H9 (cell line): ENCODE measurements at places on chromosomes 11 and 22.

GRCh38 chr11:14362611-14363010 lies 3.6 kb upstream of the RRAS2 start:
- H3K27ac ChIP-seq, result no peak overlapping the region
- no peak for DNase-seq
- no peaks in the 10 kb centered on the region for H3K27me3 ChIP-seq
- H3K4me1 ChIP-seq, result peaks cover 5% of the 10 kb centered on the region; the same call in 1 of the 2 replicates
- no peak overlapping the region for H3K4me3 ChIP-seq
- no peaks in the 10 kb centered on the region for H3K36me3 ChIP-seq

GRCh38 chr11:41245704-41246398 lies 213.6 kb downstream of the LRRC4C start:
- H3K4me1 ChIP-seq, result no peaks in the 10 kb centered on the region
- H3K4me3 ChIP-seq, result no peak overlapping the region
- H3K36me3 ChIP-seq, result no peaks in the 10 kb centered on the region
- H3K27me3 ChIP-seq, result no peaks in the 10 kb centered on the region
- DNase-seq, result peak; percentile 57

DNA sequence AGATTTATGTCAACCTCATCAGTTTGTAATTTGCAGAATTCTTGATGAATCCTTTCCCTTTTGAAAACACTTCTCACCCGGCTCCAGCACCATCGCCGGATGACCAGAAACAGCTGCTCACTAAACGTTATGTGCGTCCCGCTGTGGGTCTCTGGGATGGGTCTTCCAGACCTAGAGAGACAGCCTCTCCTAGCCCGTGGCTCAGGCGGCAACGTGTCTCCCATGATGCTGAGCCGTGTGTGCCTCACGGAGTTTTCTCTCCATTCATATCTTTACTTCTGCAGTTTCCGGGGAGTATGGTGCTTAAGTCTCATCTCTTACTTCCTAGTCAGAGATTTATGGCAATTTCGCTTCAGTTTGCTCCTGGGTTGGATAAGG lies 25.0 kb upstream of the ACR start:
- no peak overlapping the region for H3K27ac ChIP-seq
- no peaks in the 10 kb centered on the region for H3K36me3 ChIP-seq
- DNase-seq, result no peak
- no peaks in the 10 kb centered on the region for H3K27me3 ChIP-seq
- H3K4me1 ChIP-seq, result no peaks in the 10 kb centered on the region

DNA sequence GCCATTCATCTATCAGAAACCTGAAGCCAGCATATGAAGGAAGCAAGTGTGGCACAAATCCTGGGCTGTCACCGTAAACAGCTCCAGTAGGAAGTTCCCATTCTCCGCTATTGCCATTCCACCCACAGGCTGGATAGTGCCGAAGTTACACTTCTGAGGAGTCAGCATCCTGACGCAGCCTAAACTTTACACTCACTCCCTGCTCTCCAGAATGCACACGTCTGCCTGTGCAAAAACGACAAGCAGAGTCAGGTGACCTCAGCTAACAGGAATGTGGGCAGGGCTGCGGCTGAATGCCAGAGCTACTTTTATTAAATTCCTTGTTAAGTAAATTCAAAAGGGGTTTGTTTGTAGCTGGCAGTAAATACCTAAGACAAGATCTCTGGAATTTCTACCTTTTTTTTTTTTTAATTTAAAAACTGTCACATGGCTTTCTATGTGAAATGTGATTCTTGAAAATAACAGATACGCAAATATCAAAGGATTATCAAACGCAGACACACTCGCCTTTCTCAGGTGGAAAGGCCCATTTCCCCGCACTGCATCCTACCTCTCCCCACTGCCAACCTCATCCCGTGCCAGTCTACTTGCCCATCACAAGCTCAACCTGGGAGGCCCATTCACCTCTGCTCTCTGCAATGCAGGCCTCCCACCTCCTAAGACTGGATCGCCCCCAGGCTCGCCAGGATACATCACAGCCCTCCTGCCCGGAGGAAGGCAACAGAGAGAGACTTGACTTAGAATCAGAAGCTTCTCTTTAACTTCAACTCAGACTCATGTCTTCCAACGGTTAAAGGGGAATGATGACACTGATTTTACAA lies 33.5 kb downstream of the NFRKB start:
- no peak overlapping the region for H3K4me3 ChIP-seq
- peaks cover 2% of the 10 kb centered on the region; the same call in 1 of the 2 replicates for H3K4me1 ChIP-seq
- no peaks in the 10 kb centered on the region for H3K27me3 ChIP-seq
- DNase-seq, result peak; percentile 67

- peaks cover 69% of the 10 kb centered on the region for H3K27me3 ChIP-seq
- H3K4me1 ChIP-seq, result peaks cover 2% of the 10 kb centered on the region; the same call in 1 of the 2 replicates
- DNase-seq, result no peak
- H3K4me3 ChIP-seq, result peak overlapping the region; percentile 67
- no peak overlapping the region for H3K27ac ChIP-seq
- 0 out of 2 replicates have a peak, but pooled peaks cover 2% of the 10 kb centered on the region for H3K36me3 ChIP-seq
Measured at GRCh38 chr22:45975164-45976161, 1.5 kb downstream of the WNT7B start.

GRCh38 chr11:92154110-92154509 lies 70.5 kb upstream of the FAT3 start:
- H3K27me3 ChIP-seq, result no peaks in the 10 kb centered on the region; the same call in 1 of the 2 replicates
- no peak overlapping the region for H3K27ac ChIP-seq
- H3K4me3 ChIP-seq, result no peak overlapping the region
- peaks cover 3% of the 10 kb centered on the region; the same call in 1 of the 2 replicates for H3K4me1 ChIP-seq

DNA sequence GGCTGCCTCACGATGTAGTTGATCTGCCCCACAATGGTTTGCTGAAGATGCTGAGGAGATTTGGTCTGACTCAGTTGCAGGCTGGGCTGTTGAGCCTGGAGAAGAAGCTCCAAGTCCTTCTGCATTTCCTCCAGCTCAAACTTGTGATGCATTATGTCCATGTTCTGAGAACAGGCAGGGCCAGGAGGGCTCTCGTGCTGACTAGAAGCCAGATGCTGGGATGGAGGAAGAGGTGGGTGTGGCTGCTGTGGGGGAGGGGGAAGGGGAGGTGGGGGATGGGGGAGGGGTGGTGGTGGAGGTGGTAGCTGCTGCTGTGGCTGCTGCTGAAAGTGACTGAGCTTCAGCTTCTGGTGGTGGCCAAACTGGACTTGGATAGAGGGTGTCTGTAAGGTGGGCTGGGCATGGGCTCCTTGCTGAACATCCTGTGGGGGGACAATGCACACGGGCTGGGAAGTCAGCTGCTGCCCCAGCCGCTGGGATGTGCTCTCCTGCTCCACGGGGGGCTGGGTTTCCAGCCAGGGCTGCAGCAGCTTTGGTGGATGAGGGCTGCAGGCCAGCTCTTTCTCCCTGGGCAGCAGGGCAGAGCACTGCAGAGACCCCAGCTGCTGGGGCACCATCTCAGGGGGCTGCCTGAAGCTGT lies 42.1 kb downstream of the TRIM66 start:
- H3K4me3 ChIP-seq, result no peak overlapping the region
- H3K27me3 ChIP-seq, result no peaks in the 10 kb centered on the region
- peaks cover 10% of the 10 kb centered on the region for H3K36me3 ChIP-seq
- no peak overlapping the region for H3K27ac ChIP-seq

DNA sequence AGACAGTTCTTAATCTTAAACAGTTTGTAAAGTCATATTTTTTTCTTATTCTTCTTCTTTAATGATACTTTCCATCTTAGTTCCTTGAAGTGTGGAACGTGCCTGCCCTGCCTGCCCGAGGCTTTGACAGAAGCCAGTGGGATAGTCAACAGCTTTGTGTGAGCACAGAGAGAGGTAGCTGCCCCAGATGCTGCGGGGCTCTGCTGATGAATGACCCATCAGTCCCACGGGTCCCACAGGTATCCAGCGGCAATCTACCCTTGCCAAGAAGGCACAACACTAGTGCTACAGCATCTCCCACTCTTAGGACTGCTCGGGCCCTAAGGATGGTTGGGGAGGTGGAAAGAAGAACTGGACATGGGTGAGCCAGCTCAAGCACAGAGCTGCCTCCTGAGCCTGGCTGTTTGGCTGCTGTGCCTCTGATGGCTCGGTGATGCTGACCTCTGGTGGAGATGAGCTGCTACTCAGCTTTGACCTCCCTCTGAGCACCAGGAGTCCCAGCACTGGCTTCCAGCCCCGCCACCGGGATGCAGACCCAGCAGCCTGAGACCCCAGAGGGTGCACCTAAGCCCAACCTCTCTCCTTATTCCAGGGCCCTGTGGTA lies 11.8 kb upstream of the APLNR start:
- H3K27me3 ChIP-seq, result no peaks in the 10 kb centered on the region
- H3K27ac ChIP-seq, result no peak overlapping the region
- no peaks in the 10 kb centered on the region for H3K4me1 ChIP-seq
- H3K4me3 ChIP-seq, result no peak overlapping the region

DNA sequence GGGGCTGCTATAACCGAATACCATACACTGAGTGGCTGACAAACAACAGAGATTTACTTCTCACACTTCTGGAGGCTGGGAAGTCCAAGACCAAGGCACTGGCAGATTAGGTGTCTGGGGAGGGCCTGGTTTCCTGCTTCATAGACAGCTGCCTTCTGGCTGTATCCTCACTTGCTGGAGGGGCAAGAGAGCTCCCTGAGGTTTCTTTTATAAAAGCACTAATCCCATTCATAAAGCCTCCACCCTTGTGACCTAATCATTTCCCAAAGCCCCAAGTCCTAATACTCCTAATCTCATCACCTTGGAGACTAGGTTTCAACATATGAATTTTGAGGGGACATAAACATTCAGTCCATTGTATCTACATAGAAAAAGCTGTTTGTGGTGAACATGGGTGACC lies 131.8 kb downstream of the KIRREL3 start:
- DNase-seq, result peak; percentile 16
- H3K36me3 ChIP-seq, result peaks cover 14% of the 10 kb centered on the region
- no peaks in the 10 kb centered on the region for H3K4me1 ChIP-seq
- no peaks in the 10 kb centered on the region for H3K27me3 ChIP-seq
- H3K27ac ChIP-seq, result no peak overlapping the region

- no peaks in the 10 kb centered on the region; the same call in 1 of the 2 replicates for H3K4me1 ChIP-seq
- no peak overlapping the region for H3K27ac ChIP-seq
- no peak overlapping the region for H3K4me3 ChIP-seq
- no peaks in the 10 kb centered on the region for H3K27me3 ChIP-seq
- DNase-seq, result no peak
Measured at GRCh38 chr11:109734566-109734965, 312.6 kb downstream of the C11orf87 start.

- H3K4me1 ChIP-seq, result no peaks in the 10 kb centered on the region
- no peak overlapping the region for H3K27ac ChIP-seq
- no peak overlapping the region for H3K4me3 ChIP-seq
- H3K27me3 ChIP-seq, result no peaks in the 10 kb centered on the region
- H3K36me3 ChIP-seq, result no peaks in the 10 kb centered on the region
- no peak for DNase-seq
Measured at GRCh38 chr11:70854201-70854600, 398.2 kb downstream of the SHANK2 start.

DNA sequence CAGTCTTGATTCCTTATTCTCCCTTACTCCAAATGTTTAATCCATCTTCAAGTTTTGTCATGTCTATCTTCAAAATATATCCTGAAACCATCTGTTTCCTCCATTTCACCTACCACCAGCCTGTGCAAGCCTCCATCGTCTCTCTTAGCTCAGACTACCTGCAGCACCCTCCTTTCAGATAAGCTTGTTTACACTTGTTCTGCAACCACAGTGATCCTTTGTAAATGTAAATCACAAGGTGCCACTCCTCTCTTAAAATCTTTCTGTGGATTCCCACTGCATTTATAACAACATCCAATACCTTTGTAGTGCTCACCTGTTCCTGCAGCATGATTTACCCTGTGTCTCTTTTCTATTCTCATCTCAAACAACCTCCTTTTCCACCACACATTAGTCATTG lies 31.8 kb upstream of the GPR83 start:
- no peaks in the 10 kb centered on the region for H3K27me3 ChIP-seq
- H3K27ac ChIP-seq, result no peak overlapping the region
- DNase-seq, result no peak
- H3K4me3 ChIP-seq, result no peak overlapping the region

GRCh38 chr11:63710476-63711217 lies 29.3 kb downstream of the RTN3 start:
- H3K36me3 ChIP-seq, result peaks cover 2% of the 10 kb centered on the region; the same call in 1 of the 2 replicates
- no peaks in the 10 kb centered on the region for H3K27me3 ChIP-seq
- DNase-seq, result no peak
- H3K27ac ChIP-seq, result no peak overlapping the region
- H3K4me3 ChIP-seq, result no peak overlapping the region

- peaks cover 2% of the 10 kb centered on the region; the same call in 1 of the 3 replicates for H3K36me3 ChIP-seq
- H3K4me3 ChIP-seq, result no peak overlapping the region
- no peaks in the 10 kb centered on the region for H3K27me3 ChIP-seq
Measured at GRCh38 chr11:45232341-45233080, 53.6 kb downstream of the SYT13 start.

DNA sequence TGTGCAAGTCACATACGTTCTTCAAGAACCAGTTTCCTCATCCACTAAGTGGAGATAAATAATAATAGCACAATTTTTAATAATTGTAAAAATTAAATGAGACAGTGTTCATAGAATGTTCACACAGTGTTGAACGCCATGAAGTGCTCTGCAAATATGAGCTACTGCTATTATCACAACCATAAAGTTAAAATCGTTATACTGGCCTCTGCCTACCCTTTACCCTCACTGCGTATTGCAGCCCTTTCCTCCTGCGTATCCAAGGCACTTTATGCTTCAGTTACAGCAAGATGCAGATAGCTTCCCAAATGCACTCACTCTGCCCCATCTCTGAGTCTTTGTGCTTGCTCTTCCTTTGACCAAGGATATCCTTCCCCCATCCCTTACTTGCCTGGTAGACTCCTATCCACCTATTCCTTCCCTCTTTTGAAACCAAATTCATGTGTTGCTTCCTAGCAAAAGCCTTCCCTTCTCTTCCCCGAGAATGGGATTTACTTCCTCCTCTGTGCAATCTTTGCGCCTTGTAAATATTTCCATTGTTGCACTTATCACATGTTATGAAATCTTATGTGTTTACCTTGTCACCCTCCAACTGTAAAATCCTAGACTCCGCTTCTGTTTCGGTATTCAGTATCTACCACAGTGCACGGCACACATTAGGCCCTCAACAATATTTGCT lies 196.9 kb downstream of the ADAMTS15 start:
- no peaks in the 10 kb centered on the region for H3K27me3 ChIP-seq
- no peaks in the 10 kb centered on the region for H3K4me1 ChIP-seq
- no peak overlapping the region for H3K4me3 ChIP-seq
- H3K27ac ChIP-seq, result no peak overlapping the region

GRCh38 chr11:130592056-130592455 lies 143.6 kb downstream of the ADAMTS15 start:
- H3K27me3 ChIP-seq, result no peaks in the 10 kb centered on the region
- DNase-seq, result no peak
- no peaks in the 10 kb centered on the region for H3K4me1 ChIP-seq
- H3K36me3 ChIP-seq, result no peaks in the 10 kb centered on the region
- no peak overlapping the region for H3K27ac ChIP-seq

DNA sequence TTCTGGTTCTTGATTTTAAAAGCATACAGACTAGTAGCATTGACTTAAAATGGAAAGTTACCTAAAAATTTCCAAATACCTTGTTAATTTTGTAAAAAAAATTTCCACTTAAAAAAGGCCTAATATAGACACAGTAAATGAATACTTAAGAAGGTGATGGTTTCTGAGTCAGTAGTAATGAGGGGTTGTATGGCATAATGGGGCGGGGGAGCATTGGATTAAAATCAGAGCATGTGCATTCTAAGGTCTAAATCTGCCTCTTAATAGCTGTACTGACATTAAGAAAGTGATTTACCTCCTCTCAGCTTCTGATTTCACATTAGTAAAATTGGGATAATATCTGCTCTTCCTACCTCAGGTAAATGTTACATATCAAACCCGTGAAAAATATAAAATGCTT lies 446.5 kb downstream of the AASDHPPT start:
- H3K4me1 ChIP-seq, result no peaks in the 10 kb centered on the region
- H3K27me3 ChIP-seq, result no peaks in the 10 kb centered on the region
- no peak overlapping the region for H3K4me3 ChIP-seq
- H3K27ac ChIP-seq, result no peak overlapping the region
- DNase-seq, result no peak

- 0 out of 2 replicates have a peak, but pooled peaks cover 4% of the 10 kb centered on the region for H3K36me3 ChIP-seq
- no peak for DNase-seq
Measured at GRCh38 chr22:26109686-26110315, 59.5 kb upstream of the SEZ6L start.
